Dermis lymphatic vessel endothelial cell (primary cell): ENCODE measurements at places on chromosomes 6 and 20. TPM values are rescaled to one million over a fixed set of nuclear protein-coding genes. Genes with fewer than 3 reads are reported as not detected.

Gene FAM217B
- 3.3 and 3.4 TPM in 2 replicates for total RNA-seq

Gene KCNK16
- not detected in 2 replicates for total RNA-seq

Gene MDFI
- total RNA-seq: 27.0 and 51.8 TPM in 2 replicates

Gene CLPSL2
- not detected in 2 replicates for total RNA-seq

Gene PLG
- not detected in 2 replicates for total RNA-seq

Gene ATF6B
- 11.9 and 13.2 TPM in 2 replicates for total RNA-seq

Gene SALL4
- 0.09 and 0.43 TPM in 2 replicates for total RNA-seq

Gene PTPRT
- total RNA-seq: under 0.01 TPM in 1 of 2 replicates, not detected in the other

Gene GGT7
- 1.8 and 2.7 TPM in 2 replicates for total RNA-seq

Gene FGD2
- total RNA-seq: not detected in 2 replicates

Gene NCOA3
- total RNA-seq: 35.8 and 41.6 TPM in 2 replicates

Gene STMND1
- total RNA-seq: not detected in 2 replicates

Gene PNPLA1
- not detected in 2 replicates for total RNA-seq

Gene TEAD3
- total RNA-seq: 0.17 and 0.22 TPM in 2 replicates

Gene ASIP
- not detected in 2 replicates for total RNA-seq

Gene SLC17A2
- total RNA-seq: not detected in 2 replicates

Gene BMP6
- 72.5 and 143 TPM in 2 replicates for total RNA-seq

Gene RIMS1
- 29.5 and 34.7 TPM in 2 replicates for total RNA-seq

Gene ULBP3
- 4.1 and 5.0 TPM in 2 replicates for total RNA-seq

Gene IL17F
- total RNA-seq: not detected in 2 replicates

Gene GPX5
- not detected in 2 replicates for total RNA-seq

Gene TCP11
- total RNA-seq: 0.22 TPM in 1 of 2 replicates, not detected in the other

Gene RGS17
- 2.8 and 5.5 TPM in 2 replicates for total RNA-seq

Gene GPR6
- total RNA-seq: not detected in 2 replicates

Gene OR2B6
- total RNA-seq: 0.09 TPM in 1 of 2 replicates, not detected in the other

Gene DUSP22
- total RNA-seq: 34.3 and 35.1 TPM in 2 replicates

Gene PRDM13
- total RNA-seq: not detected in 2 replicates

Gene HDGFL1
- total RNA-seq: not detected in 2 replicates
